ENCODE measurements at places on chromosomes 4 and X.

- no peak for DNase-seq
Observed at GRCh38 chrX:1138476-1139184, 73.8 kb downstream of the CRLF2 start.

GRCh38 chr4:159065513-159066240, 37.2 kb upstream of the RAPGEF2 start:
- no peak for DNase-seq

DNA sequence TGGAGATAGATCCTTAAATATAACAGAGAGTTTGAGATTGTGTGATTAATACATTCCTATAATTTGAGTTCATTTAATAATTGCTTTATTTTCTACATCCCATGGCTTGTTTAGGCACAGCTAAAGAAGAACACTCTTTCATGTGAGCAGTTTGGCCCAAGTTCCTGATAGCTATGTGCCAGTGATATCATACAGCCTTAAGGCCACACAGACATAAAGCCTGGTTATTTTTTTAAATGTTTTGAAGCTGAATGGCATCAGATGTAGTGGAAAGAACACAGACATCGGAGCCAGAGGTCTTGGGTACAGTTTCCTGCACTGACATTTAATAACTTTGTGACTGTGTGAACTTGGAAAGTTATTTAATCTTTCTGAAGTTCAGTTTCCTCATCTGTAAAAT, 7.0 kb upstream of the NDNF start:
- no peak for DNase-seq

GRCh38 chr4:61493041-61493440, 292.9 kb downstream of the ADGRL3 start:
- no peak for DNase-seq

- DNase-seq = no peak
Observed at GRCh38 chr4:72942565-72942964, 127.0 kb downstream of the COX18 start.

DNA sequence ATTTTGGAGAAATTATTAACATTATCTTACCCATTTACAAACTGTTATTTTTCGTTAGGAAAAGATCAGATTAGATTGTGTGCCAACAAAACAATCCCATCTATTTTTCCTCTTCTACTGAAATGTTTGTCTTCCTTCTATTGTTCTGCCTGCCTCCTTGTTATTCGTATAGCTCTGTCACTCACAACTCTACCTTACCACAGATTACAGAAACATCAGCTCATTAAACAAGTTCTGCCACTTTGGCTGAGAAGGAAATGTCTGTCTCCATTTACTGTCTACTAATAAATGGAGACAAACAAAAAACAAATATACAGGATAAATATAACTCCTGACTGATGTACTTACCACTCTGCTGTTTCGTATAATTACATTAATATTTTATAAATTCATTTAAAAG, 211.4 kb downstream of the ENOX2 start:
- DNase-seq = no peak

- DNase-seq = no peak
Observed at GRCh38 chrX:139192386-139192961, 338.1 kb upstream of the F9 start.

DNA sequence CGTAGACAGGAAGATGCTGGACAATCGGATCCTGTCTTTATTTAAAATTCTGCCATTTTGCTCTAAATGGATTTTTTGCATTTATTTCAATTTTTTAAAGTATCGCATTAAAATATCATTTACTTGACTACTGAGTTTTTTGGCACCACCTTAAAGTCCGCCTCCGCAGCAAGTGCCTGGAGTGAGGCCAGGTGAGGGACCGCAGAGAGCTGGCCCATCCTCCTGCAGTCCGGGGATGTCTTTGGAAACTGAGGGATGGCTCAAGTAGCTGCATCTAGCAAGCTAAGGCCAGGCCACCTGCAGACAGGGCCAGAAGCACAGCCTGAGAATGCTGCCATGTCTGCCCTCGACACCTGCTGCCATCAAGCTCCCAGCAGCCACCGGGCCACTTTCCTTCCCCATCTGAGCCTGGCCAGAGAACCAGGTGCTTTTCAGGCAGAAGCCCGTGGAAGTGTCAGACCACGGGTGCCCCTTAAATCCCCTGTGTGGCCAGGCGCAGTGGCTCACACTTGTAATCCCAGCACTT, 69.6 kb downstream of the ABLIM2 start:
- DNase-seq = no peak

- DNase-seq = no peak
Observed at GRCh38 chr4:155975511-155975910, 21.8 kb upstream of the CTSO start.

DNA sequence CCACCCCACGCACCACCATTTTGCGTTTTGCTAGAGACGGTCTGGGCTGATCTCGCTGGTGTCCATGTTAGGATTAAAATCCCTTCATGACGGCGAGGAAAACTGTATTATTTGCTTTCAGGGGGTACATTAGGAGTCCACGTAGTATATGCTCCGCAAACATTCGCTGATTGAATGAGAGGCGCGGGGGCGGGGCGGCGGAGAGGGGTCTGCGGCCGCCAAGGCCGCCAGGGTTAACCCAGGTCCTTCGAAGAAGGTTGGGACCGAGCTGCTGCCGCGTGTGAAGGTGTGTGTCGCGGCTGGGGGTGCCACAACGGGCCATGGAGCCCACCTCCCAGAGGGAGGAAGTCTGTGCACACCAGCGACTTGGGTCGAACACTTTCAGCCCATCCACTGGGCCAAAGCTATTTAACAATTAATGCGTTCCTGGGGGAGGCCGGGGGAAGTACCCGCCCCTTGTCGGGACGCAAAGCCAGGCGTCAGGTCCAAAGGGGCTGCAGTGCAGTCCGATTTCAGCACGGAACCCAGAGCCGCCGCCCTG, 6.4 kb upstream of the PITX2 start:
- no peak for DNase-seq

- DNase-seq = no peak
Observed at GRCh38 chrX:12052109-12052508, 86.2 kb upstream of the FRMPD4 start.

DNA sequence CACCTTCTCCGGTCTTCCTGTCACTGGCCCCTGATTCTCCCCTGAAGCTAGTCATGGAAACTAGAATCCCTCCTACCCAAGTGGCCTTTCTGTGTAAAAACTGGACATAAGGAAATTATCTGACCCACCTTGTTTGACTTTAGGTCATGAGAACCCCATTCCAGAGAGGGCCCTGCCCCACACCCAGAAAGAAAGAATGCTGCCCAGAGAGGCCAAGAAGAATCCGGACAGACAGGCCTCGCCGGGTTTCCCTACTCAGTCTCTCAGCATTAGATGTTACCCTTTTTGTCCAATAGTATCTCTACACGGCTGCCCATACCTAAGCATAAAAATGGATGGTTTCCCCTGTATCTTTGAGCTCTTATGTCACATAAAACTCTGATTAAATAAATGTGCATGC, 83.3 kb upstream of the HELT start:
- DNase-seq = no peak

DNA sequence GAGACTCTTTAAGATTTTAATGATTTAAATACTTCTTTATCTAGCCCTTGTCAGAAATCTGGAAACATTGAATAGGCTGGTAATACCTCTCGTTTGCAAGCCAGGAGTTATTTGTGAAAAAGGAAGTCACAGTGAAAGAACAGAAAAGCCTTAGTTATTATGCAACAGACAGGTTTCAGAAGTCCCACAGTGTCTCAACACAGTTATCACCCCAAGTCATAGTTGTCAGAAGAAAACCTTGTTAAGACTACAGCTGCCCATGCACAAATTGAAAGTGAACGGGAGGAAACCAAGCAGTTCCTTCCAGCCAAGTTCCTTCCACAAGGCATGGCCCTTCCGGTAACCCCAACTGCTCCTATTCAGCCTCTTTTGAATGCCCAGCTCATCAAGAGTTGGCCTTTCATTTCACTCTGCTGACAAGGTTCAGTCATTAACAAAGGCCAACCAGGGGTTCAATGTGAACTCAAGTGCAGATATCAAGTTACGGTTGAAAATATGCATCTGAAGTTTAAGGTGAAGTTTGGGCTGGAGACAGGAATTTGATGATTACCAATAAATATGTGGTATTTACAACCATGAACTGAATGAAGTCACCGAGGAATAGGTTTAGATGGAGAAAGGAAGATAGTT, 15.6 kb downstream of the ALPK1 start:
- no peak for DNase-seq

GRCh38 chr4:71941001-71941400, 90.8 kb upstream of the NPFFR2 start:
- DNase-seq = no peak

DNA sequence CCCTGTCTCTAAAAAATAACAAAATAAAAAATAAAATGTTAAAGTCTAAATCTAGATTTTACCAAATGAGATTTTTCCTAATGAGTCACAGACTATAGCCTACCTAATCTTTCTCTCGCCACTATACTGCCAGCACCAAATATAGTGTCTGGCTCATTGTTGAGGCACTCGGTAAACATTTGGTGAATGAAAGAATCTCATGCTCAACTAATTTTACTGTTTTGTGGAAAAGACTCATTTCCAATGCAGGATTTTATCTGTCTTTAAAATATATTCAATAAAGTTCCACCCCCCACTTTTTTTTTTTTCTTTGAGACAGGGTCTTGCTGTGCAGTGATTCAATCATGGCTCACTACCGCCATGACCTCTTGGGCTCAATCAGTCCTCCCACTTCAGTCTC, 71.5 kb downstream of the PLS3 start:
- no peak for DNase-seq

DNA sequence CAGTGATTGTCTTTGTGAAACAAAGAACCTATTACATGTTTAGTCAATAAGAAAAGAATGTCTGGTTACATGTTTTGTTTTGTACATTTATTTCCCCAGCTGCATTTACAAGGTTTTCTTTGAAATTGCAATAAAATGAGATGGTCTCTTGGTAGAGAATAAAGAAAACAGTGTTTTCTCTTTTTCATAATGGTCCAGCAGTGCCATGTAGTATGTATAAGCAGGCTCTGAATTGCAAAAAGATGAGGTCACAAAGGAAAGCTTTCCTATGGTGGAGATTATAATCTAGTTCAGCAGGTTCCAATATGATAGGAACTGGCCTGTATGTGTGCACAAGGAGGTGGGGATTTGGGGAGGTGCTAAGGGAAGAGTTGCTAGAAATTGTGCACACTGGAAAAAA, 1417.3 kb downstream of the STIM2 start:
- DNase-seq = no peak

Measured in T-helper 17 cell (primary cell).